ENCODE measurements at places on chromosomes 2 and 18.

- no peak for DNase-seq
Observed at GRCh38 chr2:152367547-152368390, 32.8 kb downstream of the FMNL2 start.

DNA sequence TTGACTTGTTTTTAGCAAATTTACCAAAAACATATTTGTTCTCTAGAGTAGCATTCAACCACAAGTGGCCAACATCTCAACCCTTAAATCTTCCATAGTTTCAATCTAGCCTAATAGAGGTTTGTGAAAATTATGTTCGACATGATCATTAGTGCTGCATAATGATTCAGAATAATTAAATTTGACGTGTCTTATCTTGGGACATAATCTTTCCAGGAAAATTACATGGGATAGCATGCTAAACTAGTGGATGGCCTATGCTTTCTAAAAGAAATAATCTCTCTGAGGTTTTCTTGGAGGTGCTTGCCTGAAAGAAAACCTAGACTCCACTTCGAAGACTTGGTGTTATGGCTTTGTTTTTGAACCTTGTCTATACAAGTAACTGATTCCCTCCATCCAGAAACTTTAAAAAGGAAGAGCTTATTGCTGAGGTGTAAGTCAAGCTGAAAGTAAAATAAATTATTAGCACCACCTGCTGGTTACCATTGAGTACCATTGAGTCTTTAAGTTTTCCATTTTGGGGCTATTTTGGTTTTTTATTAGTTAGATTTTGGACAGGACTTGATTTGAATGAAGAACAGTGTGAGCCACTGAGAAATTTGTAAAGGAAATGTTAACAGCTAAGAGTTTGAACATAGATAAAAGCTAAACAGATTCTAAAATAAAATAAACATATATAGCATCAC lies 32.7 kb downstream of the COX7A2L start:
- no peak for DNase-seq

DNA sequence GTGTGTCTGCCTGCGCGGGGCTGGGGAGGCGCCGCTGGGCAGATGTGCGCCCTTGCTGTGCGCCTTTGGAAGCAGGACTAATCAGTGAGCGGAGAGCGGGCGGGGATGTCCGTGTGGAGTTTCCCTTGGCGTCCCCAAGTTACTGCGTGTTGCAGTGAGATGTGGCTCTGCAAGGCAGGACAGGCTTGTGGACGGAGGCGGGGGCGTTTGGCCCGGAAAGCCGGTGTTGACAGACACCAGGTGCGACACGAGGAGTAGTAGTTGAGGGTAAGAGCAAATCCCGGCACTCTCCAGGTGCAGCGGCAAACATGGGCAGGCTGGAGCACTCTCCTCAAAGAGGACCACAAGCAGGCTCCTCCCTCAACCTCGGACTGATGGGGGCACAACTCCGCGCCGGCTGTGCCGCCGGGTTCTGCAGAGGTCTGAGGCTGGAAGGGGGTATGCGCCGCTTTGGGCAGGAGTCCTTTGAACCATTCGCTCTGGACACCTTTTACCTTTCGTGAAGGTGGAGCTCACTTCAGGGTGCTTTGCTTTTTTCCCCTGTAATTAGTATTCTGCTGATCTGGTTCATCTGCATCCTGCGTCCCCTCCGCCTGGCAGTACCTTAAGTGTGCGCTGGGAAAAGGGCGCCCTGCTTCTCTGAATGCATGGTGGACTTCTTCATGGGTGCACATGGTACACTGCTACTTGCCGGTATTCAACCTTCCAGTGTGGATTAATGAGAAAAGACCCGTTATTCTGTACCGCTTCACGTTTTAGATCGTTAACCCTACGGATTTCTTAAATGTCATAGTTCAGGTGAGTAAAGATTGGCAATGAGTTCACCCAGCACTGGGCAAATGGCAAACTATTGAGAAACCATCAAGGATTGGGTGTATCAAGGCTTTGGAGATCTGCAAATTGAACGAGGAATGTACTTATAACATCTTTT lies 608 bp downstream of the CDH7 start:
- no peak for DNase-seq

DNA sequence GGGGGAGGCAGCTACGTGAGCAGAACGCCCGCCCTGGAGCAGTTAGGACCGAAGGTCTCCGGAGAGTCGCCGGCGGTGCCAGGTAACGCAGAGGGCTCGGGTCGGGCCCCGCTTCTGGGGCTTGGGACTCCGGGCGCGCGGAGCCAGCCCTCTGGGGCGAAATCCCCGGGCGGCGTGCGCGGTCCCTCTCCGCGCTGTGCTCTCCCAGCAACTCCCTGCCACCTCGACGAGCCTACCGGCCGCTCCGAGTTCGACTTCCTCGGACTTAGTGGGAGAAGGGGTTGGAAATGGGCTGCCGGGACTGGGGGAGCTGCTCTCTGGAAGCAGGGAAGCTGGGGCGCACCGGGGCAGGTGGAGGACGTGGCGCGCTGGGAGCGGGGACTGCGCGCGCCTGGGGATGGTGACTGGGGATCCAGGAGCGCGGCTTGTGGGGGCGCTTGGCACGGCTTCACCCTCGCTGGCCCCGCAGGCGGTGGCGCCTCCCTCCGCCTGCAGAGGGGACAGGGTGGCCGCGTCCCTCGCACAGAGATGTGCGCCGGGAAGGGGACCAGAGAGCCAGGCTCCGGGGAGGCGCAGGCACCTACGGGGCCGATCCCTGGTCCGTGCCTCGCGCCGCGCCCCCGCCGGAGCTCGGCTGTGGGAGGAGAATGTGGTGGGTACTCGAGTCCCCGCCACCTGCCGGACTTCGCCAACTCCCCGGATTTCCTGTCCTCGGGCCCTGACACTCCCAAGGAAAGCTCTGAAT lies 688 bp downstream of the CDH20 start:
- no peak for DNase-seq

- no peak for DNase-seq
Observed at GRCh38 chr2:20501974-20502373, 55.1 kb downstream of the RHOB start.

DNA sequence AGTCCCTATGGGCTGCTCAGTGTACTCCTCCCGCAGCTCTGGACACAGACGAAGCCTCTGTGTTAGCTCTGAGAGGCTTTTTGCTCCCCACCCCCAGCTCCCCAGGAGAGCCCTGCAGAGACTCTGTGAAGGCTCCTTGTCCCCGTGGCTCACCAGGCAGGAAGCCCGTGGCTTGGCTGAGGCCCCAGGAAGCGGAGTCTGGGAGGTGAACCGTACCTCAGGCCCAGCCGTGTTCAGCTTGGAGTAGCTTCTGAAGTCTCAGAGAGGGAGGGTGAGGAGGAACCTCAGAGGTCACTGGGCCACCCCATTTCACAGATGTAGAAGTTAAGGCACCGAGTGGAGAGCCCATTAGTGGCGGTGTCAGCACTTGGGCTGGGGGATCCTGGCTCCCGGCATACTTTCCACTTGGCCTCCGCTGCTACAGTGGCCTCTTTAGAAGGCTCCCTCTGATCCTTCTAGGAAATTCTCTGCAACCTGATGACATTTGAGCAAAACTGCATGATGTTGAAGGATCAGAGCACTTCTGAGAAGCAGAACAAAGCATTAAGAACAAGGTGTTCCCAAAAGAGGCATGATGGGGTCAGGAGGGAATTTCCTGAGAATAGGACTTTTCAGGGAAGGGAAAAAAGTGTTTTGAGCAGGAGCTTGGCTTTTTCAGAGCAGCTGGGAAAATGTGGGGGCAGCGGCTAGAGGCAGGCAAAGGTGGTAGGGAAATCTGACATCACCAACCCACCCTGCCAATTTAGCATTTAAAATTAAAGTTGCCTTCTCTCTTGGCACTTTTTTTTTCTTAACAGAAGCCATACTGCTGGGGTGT lies 79.1 kb downstream of the MCFD2 start:
- DNase-seq = no peak

DNA sequence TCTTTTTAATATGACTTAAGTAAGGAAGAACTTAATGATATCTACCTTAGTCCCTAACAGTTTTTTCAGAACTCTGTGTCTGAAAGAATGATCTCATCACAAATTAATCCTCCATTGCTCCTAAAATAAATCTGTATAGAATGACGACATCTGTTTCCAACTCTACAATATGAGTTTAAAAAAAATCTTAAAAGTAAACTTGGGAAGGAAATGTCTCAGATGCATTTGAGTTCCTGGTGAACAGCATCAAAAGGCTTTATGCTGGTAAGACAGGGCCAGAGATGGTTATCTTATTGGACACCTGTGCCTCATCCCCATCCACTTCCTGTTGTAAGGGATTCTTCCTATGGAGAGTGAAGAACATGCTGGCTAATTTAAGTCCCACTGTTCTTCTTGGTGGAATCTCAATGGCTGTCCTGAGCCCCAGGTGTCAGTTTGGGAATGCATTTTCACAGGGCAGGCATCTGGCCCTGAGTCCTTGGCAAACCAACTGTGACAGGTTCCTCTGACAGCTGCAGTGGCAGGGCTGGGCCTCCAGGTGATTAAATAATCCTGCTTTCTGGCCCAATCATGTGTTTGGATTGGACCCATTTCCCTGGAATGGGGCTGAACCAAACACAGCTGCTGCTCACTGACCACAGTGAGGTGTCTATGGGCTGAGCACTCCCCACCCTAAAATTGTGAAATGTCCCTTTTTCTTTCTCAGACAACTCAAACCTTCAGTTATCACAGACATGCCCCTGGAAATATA lies 12.9 kb upstream of the NCKAP5 start:
- DNase-seq = no peak

- no peak for DNase-seq
Observed at GRCh38 chr2:199336546-199336945, 121.2 kb downstream of the SATB2 start.

DNA sequence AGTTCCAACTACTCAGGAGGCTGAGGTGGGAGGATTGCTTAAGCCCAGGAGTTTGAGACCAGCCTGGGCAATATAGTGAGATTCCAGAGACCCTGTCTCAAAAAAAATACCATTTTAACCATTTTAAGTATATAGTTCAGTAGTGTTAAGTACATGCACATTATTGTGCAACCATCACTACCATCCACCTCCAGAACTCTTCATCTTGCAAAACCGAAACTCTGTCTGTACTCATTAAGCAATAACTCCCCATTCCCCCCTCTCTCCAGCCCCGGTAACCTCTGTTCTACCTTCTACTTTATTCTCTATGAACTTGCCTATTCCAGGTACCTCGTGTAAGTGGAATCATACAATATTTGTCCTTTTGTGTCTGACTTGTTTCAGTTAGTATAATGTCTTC lies 86.4 kb downstream of the GFPT1 start:
- DNase-seq = no peak

DNA sequence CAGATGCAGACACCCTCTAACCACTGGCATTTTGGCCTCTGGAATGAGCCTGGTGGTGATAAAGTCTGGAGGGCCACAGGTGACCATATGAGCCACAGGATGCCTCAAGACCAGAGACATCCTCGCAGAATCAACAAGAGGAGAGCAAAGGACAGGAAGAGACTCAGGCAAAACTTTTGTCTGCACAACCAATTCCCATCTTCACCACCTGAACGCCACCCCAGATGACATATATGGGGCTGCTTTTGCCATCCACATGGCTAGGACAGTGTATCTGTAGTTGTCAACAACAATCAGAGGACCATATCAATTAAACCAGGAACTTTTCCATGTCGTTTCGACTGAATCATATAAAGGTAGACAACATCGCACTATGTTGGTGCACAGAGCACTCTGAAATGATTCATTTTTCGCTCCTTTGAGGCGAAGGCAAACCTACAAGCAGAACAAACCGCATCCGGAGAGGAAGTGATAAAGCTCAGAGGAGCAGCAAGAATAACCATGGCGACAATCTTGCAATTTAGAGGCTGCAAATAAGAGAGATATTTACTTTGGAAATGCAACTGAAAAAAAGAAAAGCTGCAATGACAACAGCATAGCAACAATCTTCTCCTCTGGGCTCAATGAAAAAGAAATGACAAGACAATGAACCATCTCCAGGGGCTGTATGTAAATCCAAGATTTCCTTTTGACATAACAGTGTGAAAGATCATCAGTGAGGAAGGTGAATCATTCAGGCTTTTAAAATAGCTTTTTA lies 204.5 kb downstream of the ARL4C start:
- DNase-seq = no peak

DNA sequence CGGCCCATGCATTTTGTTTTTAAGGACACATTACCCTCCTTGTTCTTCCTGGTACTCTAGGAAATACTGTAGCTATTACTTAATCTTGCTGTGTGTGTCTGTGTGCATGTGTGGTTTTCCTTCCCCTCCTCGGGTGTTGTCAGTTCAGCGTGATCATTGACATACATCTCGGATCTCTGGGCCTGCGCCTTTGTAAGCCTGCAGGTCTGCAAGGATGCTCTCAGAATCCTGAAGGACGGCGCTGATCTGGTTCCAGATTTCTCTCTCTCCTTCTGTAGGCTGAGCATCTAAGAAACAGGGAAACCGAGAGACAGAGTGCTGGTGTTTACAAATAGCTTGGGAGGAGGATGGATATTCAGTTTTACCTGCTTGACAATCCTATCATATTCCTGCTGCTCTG lies 100.2 kb downstream of the CYRIA start:
- DNase-seq = no peak

DNA sequence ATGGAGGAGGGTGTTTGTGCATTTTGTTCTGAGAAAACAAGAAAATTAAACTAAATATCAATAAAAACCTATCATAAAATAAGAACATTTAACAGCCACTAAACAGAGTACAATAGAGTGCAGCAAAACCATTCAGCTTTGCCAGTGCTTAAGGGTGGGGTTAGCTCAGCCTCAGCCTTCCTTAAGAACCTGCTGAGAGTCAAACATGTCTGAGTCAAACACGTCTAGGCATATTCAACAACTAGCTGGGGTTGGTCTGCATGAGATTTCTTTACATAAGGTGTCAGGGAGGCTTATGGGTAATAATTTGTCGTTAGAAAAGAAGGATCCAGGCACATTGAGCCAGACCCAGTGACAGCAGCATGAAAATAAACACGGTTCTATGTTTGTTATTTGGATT lies 298.2 kb downstream of the SP3 start:
- DNase-seq = no peak

DNA sequence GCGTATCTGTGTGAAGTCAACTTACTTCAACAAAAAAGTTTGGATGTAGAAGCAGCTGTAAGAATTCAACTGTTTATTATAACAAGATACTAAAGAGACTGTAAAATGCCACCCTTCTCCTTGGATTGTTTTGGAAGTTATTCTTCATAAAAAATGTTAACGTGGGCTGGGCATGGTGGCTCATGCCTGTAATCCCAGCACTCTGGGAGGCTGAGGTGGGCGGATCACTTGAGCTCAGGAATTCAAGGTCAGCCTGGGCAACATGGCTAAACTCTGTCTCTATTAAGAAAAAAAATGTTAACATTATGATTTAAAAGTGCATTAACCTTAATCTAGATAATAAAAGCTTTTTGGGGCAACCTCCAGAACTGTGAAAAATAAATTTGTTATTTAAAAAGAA lies 7.7 kb downstream of the CIAO1 start:
- DNase-seq = no peak
